SK-N-SH (cell line): ENCODE measurements at places on chromosomes 3 and 15. TPM values are rescaled to one million over a fixed set of nuclear protein-coding genes. Genes with fewer than 3 reads are reported as not detected.
A peak's percentile ranks its signal among the peaks of the same experiment; 100 is the strongest.

GRCh38 chr15:53569751-53570480 is 189.5 kb downstream of the WDR72 start:
- no peak for DNase-seq

DNA sequence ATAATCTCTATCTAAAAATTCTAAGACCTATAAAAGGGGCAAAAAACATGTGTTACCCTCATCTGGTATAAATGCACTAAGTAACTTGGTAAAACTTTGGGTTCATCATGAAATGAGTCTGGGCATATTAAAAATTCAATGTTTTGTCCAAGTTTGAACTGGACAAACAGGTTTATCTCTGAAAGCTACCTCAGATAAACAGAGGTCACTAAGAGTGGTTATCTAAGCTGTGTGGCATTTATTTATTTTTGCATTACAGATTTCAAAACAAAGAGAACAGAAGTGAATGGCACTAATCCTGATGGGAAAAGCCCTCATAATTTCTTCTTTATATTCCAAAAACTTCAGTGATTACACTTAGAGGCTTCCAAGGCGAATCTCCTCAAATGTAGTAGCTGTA is 235.2 kb downstream of the RORA start:
- no peak for DNase-seq

DNA sequence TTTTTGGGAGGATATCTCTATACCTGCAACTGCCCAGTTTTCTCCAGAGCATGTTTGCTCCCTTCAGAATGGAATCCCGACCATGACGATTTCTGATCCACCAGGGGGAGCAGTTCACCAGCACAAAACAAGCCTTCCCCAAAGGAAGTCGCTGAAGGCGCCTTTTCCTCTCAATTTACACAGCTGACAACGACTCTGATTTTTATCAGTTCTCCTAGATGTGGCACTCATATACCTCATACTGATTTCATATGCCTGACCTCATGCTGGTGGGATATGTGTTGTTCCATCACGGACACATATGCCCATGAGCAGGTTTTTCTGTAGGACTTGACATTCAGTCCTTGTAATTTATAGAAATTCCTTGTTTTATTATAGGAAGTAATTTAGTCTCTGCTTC is 1028.2 kb downstream of the MCTP2 start:
- peak; percentile 27 for DNase-seq

DNA sequence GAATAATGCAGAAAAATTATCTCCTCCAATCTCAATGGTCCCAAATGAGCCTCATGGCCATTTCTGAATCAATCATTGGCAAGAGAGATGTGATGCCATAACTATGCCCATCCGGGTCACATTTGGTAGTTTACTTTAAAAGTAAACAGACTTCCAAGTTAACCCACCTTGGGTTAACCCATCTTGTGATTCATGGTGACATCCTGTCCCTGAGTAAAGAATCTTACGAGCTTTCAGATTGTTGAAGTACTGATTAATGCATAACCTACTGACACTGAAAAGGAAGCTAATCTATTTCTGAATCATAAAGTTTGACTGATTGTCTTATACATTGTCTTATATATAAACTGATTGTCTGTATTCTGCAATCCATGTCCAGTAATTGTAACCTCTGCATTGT is 467.2 kb upstream of the AGTR1 start:
- DNase-seq, result no peak

GRCh38 chr3:64759811-64760210 is 72.0 kb upstream of the ADAMTS9 start:
- no peak for DNase-seq

Gene KLHL40
- polyA plus RNA-seq, result not detected in 2 replicates
